Thyroid gland (tissue), 4 donors: ENCODE measurements at places on chromosomes 2 and 18.
A peak's percentile ranks its signal among the peaks of the same experiment; 100 is the strongest.

- DNase-seq: no peak
Measured at GRCh38 chr2:46615986-46616485, 136.7 kb downstream of the TMEM247 start.

DNA sequence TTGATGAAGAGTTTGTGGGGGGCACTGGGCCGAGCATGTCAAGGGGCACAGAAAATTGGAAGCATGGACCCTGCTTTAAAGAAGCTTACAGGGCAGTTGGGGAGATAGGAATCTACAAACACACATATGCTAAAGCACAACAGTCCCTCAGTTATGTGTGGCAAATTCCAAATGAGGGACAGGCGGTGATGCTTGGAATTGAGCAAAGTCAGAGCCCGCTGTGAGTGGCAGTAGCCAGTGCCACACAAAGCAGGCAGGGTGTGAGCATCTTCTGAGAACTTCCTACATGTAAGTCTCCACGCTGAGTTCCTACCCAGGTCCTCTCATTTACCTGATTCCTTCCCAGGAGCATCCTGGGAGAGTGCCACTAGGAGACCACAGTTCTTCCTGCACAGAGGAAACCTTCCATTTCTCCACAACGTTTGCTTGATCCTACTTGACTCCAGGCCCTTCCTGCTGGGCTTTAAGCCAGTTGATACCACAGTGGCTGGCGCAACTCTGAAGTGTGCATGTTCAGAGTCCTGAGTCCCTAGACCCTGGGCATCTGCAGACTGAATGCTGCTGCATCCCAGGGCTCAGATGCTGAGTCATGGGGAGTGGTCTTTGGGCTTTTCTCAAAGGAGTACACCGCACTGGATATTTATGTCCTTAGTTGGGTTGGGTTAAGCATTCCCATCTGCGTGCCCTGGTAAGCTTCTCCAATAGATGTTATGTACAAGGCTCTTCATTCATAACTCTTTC, 287.3 kb upstream of the REV1 start:
- DNase-seq: no peak

DNA sequence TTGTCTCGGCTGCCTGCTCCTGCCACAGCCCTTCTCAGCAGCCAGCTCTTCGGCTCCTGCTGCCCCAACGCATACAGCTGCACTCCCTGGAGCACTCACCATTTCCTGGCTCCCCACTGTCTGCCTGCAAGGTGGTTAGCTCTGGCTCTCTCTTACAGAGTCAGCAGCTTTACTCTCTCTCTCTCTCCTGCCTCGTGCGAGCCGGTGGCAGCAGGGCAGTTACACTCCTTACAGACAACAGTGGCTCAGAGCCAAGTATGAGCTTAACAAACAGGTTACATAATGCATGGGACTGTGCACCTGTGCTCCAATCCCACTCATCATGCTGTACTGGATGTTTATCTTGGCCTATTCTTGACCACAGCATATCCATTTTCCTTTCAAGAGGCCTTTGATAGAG, 47.4 kb upstream of the DNAJC10 start:
- DNase-seq: no peak

DNA sequence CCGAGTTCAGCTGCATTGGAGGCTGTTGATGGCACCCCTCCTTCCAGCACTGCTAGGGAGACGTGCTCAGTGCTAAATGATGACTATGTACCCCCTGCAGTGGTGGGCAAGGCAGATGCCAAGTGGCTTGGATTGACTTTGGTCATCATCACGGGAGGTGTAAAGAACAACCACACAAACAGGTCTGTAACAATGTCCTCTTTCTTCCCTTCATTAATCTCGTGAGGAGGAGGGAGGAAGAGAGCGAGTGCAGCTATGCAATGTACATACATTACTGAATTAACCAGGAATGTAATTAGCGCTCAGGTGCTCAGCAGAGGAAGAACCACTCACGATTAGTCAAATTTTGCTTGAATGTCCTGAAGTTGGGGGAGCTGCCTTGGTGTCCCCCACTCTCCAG, 173.9 kb upstream of the SKOR2 start:
- DNase-seq: no peak

GRCh38 chr2:68726608-68727367, 7.8 kb upstream of the ARHGAP25 start:
- DNase-seq: no peak

- no peak for DNase-seq
Measured at GRCh38 chr2:133952420-133952819, 301.5 kb upstream of the MGAT5 start.

- DNase-seq: no peak
Measured at GRCh38 chr2:12965540-12966269, 249.0 kb downstream of the TRIB2 start.

DNA sequence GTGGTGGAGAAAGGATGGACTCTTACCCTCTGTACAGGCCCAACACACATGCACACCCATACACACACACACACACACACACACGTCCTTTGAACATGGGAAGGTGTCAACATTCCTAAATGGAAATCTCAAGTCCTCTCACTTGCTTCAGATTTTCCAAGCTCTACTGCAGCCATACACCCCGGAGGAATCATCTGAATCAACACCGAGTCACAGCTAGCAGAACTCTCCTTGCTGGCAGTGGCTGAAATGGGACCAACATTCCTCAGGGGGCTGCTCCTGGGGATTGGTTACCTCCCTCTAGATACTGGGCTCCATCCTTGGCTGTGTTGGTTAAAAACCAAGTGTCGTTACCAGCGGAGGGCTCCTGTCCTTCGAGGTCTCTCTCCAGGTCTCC, 112.7 kb downstream of the BCL11A start:
- DNase-seq: no peak

DNA sequence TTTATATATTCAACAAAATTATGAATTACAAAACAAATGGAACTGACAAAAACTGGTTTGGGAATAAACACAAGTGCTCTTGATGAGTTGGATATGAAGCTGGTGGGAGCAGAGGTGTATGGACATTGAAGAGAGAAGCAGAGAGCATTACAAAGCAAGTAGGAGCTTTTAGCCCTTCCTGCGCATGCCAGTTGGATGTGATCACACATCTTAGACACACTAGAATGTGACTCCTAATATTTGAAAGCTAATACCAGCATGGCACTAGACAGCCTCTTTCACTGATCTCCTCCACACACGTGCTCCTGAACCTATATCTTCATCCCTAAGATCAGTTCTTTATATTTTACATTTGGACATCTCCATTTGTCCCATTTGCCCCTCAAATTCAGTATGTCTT, 298.1 kb downstream of the MTX2 start:
- no peak for DNase-seq

- DNase-seq: no peak
Measured at GRCh38 chr2:53114582-53114981, 653.0 kb upstream of the CHAC2 start.

GRCh38 chr2:81839780-81840179, 1535.2 kb upstream of the LRRTM1 start:
- no peak for DNase-seq

- no peak for DNase-seq
Measured at GRCh38 chr18:76957384-76958355, 135.3 kb downstream of the ZNF236 start.

- no peak for DNase-seq
Measured at GRCh38 chr18:65298422-65298821, 452.4 kb upstream of the CDH7 start.

DNA sequence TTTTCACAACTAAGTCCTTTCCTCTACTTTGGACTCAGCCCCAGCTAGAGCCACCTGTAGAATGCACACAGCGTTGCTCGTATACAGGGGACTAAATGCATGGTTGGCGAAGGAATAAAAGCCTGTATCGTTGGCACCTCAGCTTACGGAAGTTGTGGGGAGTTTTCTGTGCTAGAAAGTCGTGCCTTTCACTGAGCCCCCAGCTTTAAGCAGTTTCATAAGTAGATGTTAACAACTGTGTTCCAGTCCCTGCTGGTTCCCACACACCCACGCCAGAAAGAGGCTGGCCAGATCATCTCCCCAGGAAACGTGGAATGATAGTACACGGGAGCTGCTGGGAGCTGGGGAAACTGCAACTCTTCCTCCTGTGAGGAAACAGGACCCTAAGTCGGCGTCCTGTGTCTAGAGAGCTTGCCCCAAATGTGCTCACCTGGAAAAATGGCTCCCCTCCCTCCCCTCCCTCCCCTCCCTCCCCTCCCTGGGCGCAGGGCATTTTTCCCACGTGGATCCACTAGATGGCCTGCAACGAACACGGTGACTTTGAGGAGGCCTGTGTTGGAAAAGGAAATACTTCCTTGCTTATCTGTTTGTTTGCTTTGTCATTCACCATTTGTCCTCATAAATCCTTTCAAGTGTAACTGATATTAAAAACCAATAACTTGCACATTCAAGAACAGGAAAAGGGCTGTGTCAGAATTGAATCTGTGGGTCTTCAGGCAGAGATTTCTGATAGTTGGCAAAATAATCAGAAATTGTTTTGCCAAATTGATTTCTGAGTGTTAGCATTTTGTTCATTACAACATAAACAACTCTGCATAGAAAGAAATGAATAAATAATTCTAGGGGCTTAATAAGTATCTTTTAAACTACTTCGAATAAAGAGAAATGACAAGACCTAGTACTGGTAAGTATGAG, 43.9 kb upstream of the RFX8 start:
- peak; percentile 70 for DNase-seq

GRCh38 chr2:161947406-161947805, 126.6 kb downstream of the DPP4 start:
- DNase-seq: no peak

DNA sequence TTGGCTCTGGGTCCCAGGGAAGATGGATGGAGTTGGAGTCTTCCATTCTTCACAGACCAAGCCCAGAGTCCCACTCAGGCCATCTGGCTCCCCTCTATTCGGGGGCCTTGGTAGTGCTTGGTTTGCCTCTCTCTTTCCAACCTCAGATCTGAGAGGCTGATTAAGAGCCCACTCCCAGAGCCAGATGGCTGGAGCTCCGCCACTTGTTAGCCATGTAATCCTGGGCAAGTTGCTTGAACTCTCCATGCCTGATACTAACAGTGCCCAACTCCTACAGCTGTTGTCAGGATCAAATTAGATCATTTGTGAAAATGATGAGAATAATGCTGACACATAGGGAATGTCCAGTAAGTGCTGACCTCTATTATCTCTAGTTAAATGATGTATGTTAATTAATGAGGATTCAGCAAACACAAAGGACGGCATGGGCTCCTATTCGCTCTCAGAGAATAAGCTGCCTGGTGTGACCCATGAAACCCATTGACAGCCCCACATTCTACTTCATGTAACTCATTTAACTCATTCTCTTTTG, 46.6 kb upstream of the SLC14A1 start:
- no peak for DNase-seq

DNA sequence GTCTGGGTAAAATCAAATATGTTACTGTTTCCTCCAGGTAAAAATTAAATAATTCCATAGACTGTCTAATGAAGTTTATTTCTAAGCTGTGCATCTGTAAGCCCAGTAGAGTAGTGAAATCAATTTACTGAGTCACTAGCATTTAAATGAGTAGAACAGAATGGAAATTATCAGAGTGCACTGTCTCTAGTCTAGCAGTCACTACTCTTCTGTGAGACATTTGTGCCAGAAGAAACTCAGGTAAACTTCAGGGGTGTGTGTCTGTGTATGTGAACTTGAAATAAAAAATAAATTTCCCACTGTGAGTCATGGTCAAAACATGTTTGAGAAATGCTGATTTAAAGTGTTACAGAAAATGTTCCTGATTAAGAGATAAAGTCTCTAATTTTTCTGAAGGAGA, 146.4 kb downstream of the RIF1 start:
- no peak for DNase-seq

DNA sequence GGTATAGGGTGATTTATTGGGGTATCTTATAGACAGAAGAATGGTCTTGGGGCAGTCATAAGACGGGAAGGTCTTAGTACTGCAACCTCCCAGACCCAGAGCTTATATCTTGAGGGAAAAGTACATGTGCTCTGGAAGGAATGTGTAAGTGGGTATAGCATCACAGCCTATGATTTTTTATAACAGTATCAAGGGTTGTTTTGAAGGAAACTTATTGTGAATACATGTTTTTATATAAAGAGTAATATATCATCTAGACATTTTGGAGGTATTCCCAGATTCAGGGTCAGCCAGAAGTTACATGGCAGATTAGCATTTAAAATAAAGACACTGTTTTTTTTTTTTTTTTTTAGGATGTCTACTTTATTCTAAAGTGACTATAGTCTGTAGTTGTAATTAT, 47.6 kb upstream of the STON1 start:
- DNase-seq: no peak

- no peak for DNase-seq
Measured at GRCh38 chr18:23970161-23971096, 44.1 kb upstream of the TTC39C start.

DNA sequence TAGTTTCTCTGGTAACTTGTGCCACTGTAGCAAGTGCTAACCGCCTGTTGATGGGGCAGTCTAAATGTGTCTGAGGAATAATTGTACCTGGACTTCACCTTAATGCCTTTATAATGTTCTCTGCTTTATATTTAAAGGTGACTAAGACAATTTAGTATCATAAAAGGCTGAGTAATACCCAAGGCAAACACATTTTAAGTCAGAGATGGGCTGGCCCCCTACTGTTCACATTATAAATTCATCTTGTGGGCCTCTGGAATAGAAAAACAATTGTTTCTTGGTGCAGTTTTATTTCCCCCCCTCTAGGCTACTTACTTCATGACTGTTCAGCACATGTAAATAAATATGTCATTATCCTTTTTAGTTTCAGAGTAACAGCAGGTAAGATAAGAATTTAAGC, 559.3 kb upstream of the PIK3C3 start:
- DNase-seq: no peak

GRCh38 chr2:62471816-62472215, 34.2 kb downstream of the TMEM17 start:
- peak; percentile 61 for DNase-seq

DNA sequence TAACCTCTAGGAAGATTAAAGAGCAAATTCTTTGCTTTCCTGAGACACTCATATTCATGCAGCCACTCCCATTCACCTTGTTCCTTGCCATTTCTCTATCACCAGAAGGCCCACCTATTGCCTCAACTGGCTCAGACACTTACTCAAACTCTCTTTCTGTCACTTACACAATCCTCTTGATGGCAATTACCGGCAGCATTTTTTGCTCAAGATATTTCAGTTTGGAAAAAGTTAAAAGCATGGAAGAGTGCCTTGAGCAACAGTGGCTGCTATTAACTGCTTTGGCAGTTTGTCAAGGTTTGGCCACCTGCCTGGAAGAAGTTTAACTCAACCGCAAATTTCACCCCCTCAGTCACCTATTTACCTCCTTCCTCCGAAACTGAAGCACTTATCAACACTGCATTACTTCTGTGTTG, 1104.0 kb upstream of the PIK3C3 start:
- DNase-seq: peak; percentile 79
